ENCODE measurements at places on chromosomes 11 and 22. TPM values are rescaled to one million over a fixed set of nuclear protein-coding genes. Genes with fewer than 3 reads are reported as not detected.
A peak's percentile ranks its signal among the peaks of the same experiment; 100 is the strongest.

- no peak for DNase-seq
These were observed 38.8 kb downstream of the CLDN25 start for GRCh38 chr11:113818426-113818825.

GRCh38 chr11:59705294-59705693 is 8.4 kb downstream of the OR10V1 start:
- peak; percentile 6 for DNase-seq

GRCh38 chr11:22786475-22786874 is 43.1 kb downstream of the SVIP start:
- no peak for DNase-seq

DNA sequence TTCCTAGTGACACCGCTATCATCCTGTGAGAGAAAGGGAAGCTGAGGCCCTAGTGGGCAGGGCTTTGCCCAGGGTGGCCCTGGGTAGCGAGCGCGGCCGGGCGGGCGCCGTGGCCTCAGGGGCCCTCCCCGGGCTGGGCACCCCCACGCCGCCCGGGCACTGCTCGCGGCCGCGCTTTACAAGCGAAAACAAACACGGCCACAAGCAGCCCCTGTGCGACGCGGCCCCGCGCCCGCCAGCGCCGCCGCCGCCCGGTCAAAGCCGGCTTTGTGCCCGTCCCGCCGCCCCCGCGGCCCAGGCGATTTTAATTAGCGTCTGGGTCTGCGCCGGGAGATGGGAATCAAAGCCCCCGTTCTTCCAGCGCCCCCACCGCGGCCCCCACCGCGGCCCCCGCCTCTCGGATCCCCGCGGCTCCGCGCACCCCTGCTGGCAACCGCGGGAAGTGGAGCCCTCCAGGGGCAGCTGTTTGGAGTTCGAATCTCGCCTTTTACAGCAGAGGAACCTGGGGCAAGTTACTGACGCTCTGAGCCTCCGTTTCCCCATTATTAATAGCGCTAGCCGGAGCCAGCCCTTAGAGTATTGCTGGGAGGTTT is 47.9 kb downstream of the CHRDL2 start:
- no peak for DNase-seq

GRCh38 chr11:94671553-94672366 is 96.4 kb upstream of the AMOTL1 start:
- no peak for DNase-seq

DNA sequence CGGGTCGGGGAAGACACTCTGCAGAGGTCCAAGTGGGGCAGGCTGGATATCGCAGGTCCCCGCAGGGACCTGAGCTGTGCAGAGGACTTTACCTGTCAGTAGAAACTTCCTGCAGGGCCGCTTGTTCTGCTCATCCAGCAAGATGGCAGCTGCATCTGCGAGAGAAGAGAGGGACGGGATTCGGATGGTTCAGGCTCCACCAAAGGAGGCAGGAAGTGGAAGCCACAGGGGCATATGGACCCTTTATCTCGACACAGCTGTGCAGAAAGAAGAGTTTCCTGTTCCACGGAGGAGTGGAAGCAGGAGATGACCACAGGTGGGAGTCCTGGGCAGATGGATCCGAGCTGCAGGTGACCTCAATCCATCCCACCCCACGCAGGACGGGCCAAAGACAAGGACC is 22.5 kb downstream of the CABP7 start:
- no peak for DNase-seq

- no peak for DNase-seq
These were observed 5.3 kb downstream of the OTUB1 start for GRCh38 chr11:63991558-63991957.

PRDM11 gene
- total RNA-seq: 1.4 TPM

HTATIP2 gene
- total RNA-seq: 48.3 TPM

NADSYN1 gene
- 101 TPM for total RNA-seq

All from activated CD4-positive, alpha-beta T cell treated with anti-CD3 and anti-CD28 coated beads, Interleukin-2, amount 10 ng/mL, durations not matched to agents 24 days and 14 days (primary cell).